H1 (cell line): ENCODE measurements at places on chromosomes 11 and 22. TPM values are rescaled to one million over a fixed set of nuclear protein-coding genes. Genes with fewer than 3 reads are reported as not detected.

- peak; percentile 39 for DNase-seq
These were observed 274.0 kb downstream of the BRD1 start for GRCh38 chr22:49553518-49554295.

- no peak for DNase-seq
These were observed 249.1 kb downstream of the MIAT start for GRCh38 chr22:26906464-26906863.

Gene PLAAT3
- total RNA-seq = 109 and 117 TPM in 2 replicates

GRCh38 chr22:20591295-20591645, 83.9 kb downstream of the MED15 start:
- DNase-seq = no peak

GRCh38 chr22:37303821-37304274, 21.5 kb downstream of the CYTH4 start:
- DNase-seq = no peak

DNA sequence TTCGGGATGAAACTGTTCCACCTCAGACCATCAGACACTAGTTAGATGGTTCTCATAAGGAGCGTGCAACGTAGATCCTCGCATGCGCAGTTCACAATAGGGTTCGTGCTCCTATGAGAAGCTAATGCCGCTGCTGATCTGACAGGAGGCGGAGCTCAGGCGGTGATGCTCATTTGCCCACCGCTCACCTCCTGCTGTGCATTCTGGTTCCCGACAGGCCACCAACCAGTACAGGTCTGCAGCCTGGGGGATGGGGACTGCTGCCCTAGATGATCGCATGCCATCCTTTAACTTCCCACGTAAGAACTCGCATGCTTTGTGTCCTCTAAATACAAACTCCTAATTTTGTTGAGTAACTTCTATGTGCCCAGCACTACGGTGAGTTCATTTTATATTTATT, 62.6 kb downstream of the EFCAB6 start:
- no peak for DNase-seq

DNA sequence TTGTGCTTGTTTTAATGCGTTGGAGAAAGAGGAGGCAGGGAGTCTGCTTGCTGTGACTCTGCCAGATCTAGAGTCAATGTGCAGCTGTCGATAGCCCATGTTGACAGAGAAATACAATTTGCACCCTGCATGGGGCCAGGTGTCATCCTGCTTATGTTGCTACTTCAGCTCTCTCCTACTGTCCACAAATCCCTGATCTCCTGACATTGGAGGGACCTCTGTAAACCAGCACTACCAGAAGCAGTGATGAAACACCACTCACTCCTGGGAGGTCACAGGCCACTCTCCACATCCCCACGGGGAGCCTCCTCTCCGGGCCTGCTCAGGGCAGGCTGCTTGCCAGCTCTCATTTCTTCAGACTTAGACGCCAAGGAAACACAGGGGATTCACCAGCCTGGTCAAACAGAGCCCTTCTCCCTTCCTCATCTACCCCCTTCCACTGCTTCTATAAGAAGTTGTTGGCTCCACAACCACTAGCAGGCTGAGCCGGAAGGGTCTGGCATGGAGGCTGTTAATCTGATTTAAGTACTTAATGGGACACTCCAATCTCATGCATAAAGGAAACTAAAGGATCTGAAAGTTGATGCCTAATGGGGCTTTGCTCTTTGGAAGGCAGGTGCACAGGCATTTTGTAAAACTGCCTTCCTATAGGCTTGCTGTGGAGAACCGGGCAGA, 29.9 kb upstream of the CSNK2A3 start:
- no peak for DNase-seq

- no peak for DNase-seq
These were observed 3.5 kb downstream of the MMP7 start for GRCh38 chr11:102527041-102527440.

DNA sequence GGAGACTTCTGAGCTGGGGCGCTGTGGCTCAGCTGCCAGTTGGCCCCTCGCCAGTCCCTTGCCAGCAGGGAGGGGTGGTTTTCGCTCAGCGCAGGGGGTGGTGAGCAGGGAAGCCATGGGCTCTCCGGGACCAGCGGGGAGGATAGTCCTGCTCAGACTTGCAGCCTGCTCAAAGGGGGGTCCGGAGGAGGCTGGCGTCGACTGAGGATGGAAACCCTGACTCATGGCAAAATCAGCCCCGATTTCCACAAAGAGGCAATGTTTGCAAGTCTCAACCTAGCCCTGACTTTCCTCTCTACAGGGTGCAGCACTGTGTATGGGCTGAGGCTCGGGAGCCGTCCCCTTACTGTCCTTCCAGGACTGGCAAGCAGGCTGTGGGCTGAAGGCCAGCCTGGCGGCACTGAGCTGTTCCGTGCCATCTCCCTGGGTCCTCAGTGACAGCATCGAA, 35.1 kb downstream of the FBLN1 start:
- DNase-seq = no peak

- DNase-seq = no peak
These were observed 5.2 kb downstream of the SELENOO start for GRCh38 chr22:50205781-50206569.

DNA sequence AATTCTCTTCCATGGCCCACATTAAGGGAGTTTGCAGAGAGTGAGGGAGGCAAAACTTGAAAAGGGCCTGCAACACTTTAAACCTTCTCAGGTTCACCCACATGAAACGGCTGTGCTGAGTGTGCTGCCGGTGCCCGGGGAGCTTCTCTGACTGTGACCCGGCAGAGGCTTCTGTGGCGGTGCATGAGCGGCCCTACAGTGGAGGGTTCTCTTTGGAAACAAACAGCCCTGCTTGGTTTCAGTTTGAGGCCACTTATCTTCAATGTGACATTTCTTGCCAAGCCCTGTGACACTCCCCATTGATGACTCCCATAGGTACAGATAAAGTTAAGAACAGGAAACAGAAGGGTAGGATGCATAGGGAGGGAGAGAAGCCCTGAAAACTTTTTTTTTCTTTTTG, 31.8 kb downstream of the FAM118A start:
- no peak for DNase-seq

- DNase-seq = no peak
These were observed 563.0 kb downstream of the SOX6 start for GRCh38 chr11:15793043-15793996.

Gene GGTLC2
- total RNA-seq = not detected in 2 replicates

Gene MLC1
- total RNA-seq = not detected in 2 replicates

- no peak for DNase-seq
These were observed 608.7 kb downstream of the SOX6 start for GRCh38 chr11:15747671-15748070.

DNA sequence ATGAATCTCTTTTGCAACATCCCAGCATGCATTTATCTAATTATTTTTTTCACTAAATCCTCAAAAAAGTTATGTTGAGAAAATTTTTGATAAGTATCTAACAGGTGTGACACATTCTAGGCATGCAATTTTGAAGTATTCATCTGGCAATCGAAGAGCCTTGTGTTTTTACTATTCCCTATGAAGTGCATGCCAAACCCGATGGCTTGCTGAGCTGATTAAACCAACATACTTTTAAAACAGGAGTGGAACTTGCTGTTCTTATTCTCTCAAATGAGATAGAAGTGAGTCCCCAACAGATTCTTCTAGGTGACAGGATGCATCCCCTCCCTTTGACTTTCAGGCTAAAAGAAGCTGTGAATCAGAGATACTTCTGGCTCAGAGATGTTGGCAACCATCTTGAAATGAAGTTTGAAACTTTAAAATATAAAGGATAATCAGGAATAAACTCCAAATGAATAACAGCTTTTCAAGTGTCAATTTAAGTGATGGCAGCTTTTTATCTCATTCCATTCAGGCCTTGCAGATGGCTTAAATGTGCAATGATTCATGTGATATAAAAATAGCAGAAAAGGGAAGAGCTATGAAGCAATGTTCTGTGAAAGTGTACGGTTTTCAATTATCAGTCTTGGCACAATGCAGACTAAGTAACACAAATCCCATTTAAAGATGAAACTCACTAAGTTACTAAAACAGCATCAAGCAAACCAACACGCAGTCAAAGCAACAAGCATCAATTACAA, 67.7 kb downstream of the APOL5 start:
- no peak for DNase-seq

DNA sequence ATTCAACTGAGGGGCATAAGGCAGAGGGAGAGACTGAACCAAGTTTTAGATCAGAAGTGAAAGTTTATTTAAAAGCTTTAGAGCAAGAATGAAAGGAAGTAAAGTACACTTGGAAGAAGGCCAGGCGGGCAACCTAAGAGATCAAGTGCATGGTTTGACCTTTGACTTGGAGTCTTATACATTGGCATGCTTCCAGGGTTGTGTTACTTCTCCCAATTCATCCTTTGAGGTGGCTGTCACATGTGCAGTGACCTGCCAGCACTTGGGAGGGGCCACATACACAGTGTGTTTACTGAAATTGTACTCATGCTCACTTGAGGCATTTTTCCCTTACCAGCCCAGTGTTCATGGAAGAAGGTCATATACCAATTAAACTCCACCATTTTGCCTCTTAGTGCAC, 30.4 kb downstream of the CYP2R1 start:
- no peak for DNase-seq

Gene USP2
- 6.9 and 8.5 TPM in 2 replicates for total RNA-seq

Gene APOBEC3H
- 0.47 and 0.48 TPM in 2 replicates for total RNA-seq

- DNase-seq = no peak
These were observed 133.9 kb downstream of the FANCF start for GRCh38 chr11:22491555-22492225.

Gene ARVCF
- total RNA-seq = 43.2 and 49.6 TPM in 2 replicates

DNA sequence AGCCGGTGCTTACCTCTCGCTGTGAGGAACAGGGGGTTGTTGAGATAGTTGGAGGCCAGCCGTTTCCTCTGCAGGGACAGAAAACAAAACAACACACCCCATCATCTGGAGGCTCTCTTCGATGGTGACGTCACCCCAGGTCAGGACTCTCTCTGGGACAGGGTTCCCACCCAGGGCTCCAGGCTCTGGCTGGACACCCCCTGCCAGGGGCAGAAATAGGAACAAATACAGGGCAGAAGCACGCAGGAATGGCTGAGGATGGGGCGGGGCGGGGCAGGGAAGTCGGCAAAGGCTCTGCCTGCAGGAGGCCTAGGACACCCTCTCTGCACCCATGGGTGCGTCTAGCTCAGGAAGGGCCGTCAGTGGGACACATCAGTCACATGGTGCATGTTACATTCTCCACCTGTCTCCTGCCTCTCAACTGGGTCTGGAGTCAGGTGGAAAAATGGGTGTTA, 118.5 kb downstream of the PHF21B start:
- no peak for DNase-seq

Gene CALCA
- 0.50 and 0.61 TPM in 2 replicates for total RNA-seq
